NAMALWA (cell line): ENCODE measurements at places on chromosomes 5 and 9.

- DNase-seq: no peak
Observed at GRCh38 chr5:139886213-139886612, 90.6 kb downstream of the PSD2 start.

- no peak for DNase-seq
Observed at GRCh38 chr5:55624841-55625588, 87.1 kb downstream of the SLC38A9 start.

GRCh38 chr5:39390945-39391344 lies 26.6 kb upstream of the C9 start:
- no peak for DNase-seq

GRCh38 chr9:79858508-79858907 lies 286.7 kb downstream of the TLE4 start:
- peak; percentile 40 for DNase-seq

- no peak for DNase-seq
Observed at GRCh38 chr5:38341056-38341455, 82.7 kb downstream of the EGFLAM start.

DNA sequence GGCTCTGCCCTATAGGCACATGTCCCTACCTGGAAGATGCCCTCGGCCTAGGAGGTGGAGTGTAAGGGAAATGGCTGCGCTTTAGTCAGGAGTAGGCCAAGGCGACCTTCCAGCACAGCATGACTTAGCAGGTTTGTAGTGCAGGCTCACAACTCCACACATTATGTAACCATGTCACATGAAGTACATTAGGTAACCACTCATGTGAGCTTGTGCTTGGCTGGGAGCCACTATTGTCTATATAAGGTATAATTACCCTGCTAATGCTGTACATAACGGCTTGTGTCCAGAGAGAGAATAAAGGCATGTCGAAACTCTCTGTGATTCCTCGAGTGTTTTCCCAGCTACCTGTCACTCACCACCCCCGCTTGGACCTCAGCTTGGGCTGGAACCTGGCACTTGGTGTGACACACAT lies 74.9 kb downstream of the CAMK4 start:
- no peak for DNase-seq

GRCh38 chr5:87121304-87122150 lies 146.2 kb upstream of the RASA1 start:
- peak; percentile 45 for DNase-seq

GRCh38 chr5:143251946-143252345 lies 151.5 kb downstream of the NR3C1 start:
- no peak for DNase-seq

DNA sequence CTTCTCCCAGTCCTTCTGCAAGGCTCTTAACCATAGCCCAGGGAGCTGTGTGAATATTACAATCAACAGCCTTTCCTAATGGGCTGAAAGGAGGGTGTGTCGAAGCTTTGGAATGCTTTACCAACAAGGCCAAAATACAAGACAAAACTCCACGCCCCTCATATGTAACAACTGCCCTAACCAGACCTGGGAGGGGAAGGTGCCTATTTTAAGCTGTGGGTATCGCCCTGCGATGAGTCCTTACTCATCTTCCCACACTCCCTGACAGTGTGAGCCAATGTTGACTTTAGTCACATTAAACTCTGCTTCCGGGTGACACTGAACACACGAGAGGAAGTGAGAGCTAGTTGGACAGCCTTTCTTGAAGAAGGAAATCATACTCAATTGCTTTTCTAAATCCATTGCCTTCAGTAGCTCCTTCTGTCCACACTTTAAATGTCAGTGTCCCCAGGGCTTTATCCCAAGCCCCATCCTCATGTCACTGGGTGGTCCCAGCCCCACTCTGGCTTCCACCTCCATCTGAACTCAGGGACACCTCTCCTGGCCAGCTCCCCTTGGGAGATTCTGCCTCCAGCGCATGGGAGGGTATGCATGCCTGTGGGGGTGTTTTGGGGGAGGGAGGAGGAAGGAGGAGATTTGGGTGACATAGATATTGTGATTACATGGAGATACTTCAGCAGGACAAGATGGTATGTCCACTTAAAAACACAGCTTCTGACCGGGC lies 6.5 kb upstream of the TBC1D9B start:
- no peak for DNase-seq

- no peak for DNase-seq
Observed at GRCh38 chr5:7585807-7586206, 189.9 kb downstream of the ADCY2 start.

- DNase-seq: no peak
Observed at GRCh38 chr9:126872516-126872915, 12.1 kb downstream of the ZBTB34 start.

GRCh38 chr5:173330338-173331206 lies 2.4 kb upstream of the STC2 start:
- DNase-seq: peak; percentile 35

GRCh38 chr5:176481711-176482110 lies 33.5 kb downstream of the FAF2 start:
- peak; percentile 14 for DNase-seq

DNA sequence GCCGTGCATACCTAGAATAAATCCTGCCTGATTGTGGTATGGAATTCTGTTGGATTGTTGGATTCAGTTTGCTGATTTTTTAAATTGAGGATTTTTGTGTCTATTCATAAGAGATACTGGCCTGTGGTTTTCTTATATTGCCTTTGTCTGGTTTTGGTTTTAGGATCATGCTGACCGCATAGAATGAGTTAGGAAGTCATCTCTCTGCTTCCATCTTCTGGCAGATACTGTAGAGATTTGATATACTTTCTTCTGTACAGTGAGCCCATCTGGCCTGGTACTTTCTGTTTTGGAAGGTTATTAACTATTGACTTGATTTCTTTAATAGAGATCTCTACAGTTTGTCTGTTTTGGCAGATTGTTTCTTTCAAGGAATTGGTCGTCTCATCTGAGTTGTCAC lies 14.7 kb downstream of the CEP72 start:
- DNase-seq: no peak

DNA sequence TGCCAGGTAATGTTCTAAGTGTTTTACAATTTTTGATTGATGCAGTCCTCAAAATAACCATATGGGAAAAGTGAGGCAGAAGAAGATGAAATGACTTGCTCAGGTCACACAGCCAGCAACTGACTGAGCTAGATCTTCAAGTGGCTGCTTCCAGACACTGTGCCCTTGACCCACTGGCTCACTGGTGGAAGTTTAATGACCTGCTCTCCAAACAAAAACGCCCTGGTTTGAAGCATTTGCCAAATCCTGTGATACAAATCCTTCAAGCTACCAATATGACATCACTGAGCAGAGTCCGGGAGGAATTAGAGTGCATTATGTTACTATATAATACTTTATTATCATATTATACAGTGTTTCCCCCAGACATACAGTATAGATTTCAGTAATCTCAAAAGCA lies 459.4 kb downstream of the GADD45G start:
- DNase-seq: no peak

- no peak for DNase-seq
Observed at GRCh38 chr5:83179966-83180365, 102.6 kb downstream of the XRCC4 start.

DNA sequence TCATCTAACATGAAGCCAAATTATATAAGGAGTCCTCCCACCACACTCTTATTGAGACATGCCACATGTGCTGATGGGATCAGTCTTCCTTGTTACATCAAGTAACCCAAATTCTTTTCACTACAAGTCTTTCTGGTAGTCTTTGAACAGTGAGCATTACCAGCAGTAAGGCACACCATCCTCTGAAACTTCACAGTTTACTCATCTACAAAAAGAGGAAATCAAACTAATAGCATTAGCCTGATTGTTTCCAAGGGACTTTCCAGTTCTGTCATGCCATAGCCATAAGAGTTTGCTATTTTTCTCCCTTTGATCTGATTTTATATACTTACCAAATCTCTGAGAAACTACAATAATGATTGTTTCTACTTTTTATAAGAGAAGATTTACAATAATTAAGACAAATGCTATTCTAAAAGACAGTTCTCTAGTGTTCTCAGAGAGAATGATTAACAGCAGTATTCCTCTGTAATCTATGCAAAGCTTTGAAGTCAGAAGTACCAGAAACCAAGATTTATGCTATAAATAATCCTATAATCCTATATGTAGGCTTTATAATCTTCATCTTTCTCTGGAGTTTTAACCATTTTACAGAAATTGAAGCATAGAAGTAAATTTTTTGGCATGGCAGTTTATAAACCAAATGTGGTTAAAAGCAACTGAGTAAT lies 166.2 kb upstream of the ACO1 start:
- no peak for DNase-seq

DNA sequence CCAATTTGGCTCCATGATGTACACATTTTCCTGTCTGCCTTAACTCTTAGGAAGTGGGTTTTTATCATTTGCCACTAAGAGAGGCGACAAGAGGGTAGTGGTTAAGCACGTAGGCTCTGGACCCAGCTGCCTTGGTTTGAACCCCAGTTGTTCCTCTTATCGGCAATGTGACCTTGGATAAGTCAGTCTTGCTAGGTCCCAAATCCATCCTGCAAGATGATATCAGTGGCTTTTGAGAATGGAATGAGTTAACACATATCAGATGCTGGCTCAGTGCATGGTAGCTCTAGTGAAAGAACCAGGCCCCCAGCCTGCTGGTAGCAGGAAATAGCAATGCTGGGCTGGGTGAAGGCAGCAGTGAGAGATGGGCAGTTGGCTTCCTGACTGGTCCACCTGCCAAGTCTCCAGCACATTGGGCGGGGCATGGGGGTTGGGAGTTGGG lies 72.5 kb downstream of the STK10 start:
- DNase-seq: no peak

DNA sequence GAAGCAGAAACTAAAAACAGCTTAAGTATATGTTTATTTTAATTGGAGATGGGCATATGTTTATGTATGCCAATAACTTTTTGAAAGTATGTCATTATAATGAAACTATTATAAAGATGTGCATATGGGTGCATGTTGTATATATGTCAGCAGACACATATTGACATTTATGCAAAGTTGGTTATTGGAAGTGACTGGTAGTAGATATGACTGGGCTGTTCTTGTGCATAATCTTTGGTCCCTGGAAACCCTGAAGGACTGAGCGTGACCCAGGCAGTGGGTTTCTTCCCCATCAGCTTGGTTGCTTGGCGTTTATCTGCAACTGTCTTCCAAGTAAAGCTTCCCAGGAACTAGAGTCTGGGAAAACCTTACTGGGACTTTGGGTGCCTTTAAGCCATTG lies 25.7 kb downstream of the ANKRA2 start:
- no peak for DNase-seq

GRCh38 chr5:1503241-1504068 lies 20.3 kb downstream of the LPCAT1 start:
- peak; percentile 84 for DNase-seq

- no peak for DNase-seq
Observed at GRCh38 chr5:38724301-38725030, 121.3 kb upstream of the OSMR start.

GRCh38 chr9:79581794-79582193 lies 10.0 kb downstream of the TLE4 start:
- DNase-seq: no peak

DNA sequence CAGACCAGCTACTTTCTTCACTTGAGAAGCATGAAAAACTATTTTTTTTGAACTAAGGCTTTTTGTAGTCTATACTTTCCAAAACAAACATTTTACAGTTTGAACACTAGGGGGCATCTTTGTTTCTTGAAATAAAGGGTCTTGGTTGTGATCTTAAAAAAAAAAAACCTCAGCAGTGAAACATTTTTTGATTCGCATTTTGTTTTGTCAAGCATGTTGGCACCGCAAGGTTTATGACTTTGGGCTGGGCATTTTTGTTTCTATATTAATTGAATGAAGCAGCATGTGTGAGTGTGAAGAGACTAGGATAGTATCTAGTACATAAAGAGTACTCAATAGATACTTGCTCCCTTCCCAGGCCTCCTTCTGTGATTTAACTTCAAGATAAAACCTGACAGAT lies 31.6 kb upstream of the ACOT12 start:
- peak; percentile 69 for DNase-seq

DNA sequence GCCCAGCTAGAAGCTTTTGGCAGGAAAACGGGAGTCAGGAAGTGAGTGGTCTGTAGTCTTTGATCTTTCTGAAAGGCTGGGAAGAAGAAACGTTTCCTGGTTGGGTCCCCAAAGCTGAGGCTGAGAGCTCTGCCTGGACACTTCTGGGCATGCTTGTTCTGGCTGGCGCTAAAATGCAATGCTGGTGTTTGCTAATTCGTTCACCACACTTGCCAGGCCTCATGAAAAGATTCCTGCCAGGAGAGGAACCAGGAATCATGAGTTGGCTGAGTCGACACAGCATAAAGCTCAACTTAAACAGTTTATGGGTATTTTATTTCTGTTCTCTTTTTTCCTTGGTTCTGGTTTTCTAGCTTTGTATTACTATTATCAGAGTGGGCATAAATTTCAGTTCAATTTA lies 10.7 kb upstream of the PTGR1 start:
- DNase-seq: no peak

DNA sequence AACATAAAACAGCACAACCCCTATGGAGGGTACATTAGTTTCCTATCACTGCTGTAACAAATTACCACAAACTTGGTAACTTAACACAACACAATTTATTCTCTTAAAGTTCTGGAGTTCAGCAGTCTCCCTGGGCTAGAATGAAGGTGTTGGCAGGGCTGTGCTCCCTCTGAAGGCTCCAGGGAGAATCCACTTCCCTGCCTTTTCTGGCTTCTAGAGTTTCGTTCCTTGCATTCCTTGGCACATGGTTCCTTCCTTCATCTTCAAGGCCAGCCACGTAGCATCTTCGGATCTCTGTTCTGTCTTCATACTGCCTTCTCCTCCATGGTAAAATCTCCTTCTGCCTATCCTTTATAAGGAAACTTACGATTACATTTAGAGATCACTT lies 25.0 kb upstream of the GSN start:
- DNase-seq: no peak

GRCh38 chr5:157038568-157039187 lies 20.2 kb downstream of the HAVCR1 start:
- no peak for DNase-seq

- peak; percentile 67 for DNase-seq
Observed at GRCh38 chr9:94528886-94529285, 26.0 kb upstream of the PCAT7 start.

DNA sequence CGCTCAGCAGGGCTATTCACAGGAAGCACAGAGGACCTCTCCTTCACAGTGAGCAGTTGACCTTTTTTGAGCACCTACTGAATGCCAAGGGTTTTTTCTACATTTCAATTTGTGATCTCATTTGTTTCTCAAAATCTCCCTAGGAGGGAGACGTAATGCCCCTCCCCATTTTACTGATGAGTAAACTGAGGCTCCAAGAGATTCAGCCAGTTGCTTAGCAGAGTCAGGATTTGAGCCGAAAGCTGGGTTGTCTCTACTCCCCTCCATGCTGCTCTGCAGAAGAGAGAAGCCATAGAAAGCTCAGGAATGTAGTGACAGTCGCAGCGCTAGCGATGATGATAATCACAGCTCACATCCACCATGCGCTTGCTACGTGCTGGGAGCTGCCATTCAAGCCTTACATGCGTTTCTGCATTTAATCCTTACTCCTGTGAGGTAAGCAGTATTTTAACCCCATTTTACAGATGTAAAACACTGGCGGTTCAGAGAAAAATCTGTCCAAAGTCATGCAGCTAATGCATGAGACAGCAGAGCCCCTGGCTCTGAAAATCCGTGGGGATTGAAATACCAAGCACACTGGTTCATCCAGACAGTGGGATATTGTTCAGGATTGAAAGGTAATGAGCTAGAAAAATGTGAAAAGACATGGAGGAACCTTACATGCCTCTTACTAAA lies 33.8 kb downstream of the ERGIC1 start:
- DNase-seq: no peak

GRCh38 chr9:133741716-133742115 lies 3.6 kb upstream of the SARDH start:
- no peak for DNase-seq

GRCh38 chr9:128271112-128271511 lies 4.7 kb downstream of the GOLGA2 start:
- DNase-seq: no peak
